ENCODE measurements at places on chromosomes 7 and 10. TPM values are rescaled to one million over a fixed set of nuclear protein-coding genes. Genes with fewer than 3 reads are reported as not detected.

Gene TNS3
- polyA plus RNA-seq: not detected

Gene GARIN1A
- not detected for polyA plus RNA-seq

Gene JCAD
- polyA plus RNA-seq: not detected

Gene WDR86
- polyA plus RNA-seq: 0.24 TPM
